NCI-H1417 (cell line): ENCODE measurements at places on chromosomes 1 and 21.
A peak's percentile ranks its signal among the peaks of the same experiment; 100 is the strongest.

GRCh38 chr1:47569681-47570470, 132.0 kb downstream of the FOXD2 start:
- no peak for DNase-seq

- DNase-seq, result peak; percentile 34
Measured at GRCh38 chr1:74505928-74506710, 6.3 kb downstream of the LRRC53 start.

DNA sequence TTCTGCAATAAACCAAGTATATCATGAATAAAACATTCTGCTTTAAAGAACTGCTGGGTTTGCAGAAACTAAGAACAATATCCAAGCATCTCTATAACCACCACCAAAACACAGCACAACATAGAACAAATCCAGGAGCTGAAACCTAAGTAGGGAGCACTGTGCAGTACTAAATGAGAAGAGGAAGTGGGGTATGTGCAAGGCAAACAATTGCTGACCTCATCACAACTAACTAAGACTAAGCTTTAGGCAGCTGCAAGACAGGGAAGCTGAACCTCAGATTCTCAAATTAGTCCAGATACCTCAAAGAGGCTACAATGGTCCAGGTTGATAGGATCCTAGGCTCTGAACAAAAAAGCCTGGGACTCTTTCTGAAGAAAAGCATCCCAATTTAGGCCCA, 172.6 kb downstream of the SLC44A5 start:
- DNase-seq, result peak; percentile 6

DNA sequence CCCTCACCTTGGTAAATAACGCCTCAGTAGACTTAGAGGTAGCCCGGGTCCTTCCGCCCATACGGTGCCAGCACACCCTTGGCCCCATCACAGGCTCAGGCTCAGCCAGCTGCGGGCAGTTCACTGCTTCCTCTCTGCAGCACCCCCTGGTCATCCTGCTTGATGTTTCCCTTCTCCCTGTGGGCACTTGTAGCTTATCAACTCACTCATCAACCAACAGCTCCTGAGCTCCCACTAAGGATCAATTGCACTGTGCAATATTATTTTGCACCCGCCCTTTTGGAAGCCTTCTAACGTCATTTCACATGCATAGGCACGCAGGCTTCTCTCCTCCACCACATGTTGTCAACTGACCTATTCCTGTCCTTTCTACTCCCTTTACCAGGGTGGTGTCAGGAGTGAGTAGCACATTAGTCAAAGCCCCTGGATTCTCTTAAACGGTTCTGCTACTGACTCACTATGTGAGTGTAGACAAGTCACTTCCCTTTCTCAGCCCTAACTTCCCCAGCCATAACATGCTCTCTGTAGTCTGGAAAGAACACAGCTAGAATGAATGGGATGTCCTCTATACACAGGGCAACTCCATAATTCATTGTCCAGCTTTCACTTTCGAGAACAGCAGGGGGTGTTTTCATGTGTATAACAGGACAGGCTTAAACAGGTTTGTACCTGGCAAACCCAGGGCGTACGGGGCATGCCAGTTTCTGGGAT, 47.1 kb upstream of the IRF2BP2 start:
- DNase-seq, result peak; percentile 0

GRCh38 chr21:41366522-41367151, 4.8 kb downstream of the MX2 start:
- peak; percentile 29 for DNase-seq

- DNase-seq, result peak; percentile 52
Measured at GRCh38 chr1:10734375-10734774, 62.1 kb downstream of the CASZ1 start.

DNA sequence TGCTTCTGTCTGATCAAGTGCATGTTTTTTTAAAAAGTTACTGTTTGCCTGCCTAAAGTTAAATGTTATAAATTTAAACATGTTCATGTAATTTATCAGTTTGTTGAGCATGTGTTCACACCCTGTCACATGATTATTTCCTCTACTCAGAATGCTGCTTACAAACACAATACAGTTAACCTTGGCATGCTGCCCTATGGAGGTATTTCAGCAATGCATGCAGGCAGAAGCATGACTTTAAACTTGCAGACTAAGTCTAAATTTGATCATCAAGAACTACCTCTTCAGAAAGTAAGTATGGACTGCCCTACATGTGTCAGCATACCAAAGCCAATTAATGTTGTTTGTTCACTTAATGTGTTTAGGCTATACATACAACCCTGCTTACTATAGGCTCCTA, 161.6 kb downstream of the LRRC40 start:
- DNase-seq, result no peak

DNA sequence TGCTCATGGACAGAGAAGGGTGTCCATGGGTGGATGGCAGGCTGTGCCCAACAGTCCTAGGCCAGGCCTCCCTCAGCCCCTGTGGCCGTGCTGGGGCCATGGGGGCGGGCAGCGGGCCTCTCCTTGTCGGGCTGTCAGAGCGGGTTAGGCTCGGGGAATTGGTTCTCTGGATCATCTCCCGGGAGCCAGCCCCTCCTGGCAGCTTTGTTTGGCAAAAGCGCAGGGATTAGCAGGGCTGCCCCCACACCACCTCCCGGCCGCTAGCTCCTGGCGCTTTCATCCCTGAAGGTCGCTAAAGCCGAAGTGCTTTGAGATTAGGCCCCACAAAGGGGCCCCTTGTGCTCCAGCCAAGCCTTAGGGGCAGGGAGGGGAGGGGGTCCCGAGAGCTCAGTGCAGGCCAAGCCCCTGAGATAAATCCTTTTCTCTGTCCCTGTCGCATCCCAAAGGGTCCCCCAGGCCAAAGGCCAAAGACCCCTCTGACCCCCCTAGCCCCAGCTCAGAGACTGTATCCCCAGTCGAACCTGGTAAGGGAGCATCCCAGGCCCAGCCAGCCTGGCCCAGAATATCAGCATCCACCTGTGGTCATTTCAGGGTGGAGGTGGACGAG, 9.8 kb upstream of the DMBX1 start:
- no peak for DNase-seq

DNA sequence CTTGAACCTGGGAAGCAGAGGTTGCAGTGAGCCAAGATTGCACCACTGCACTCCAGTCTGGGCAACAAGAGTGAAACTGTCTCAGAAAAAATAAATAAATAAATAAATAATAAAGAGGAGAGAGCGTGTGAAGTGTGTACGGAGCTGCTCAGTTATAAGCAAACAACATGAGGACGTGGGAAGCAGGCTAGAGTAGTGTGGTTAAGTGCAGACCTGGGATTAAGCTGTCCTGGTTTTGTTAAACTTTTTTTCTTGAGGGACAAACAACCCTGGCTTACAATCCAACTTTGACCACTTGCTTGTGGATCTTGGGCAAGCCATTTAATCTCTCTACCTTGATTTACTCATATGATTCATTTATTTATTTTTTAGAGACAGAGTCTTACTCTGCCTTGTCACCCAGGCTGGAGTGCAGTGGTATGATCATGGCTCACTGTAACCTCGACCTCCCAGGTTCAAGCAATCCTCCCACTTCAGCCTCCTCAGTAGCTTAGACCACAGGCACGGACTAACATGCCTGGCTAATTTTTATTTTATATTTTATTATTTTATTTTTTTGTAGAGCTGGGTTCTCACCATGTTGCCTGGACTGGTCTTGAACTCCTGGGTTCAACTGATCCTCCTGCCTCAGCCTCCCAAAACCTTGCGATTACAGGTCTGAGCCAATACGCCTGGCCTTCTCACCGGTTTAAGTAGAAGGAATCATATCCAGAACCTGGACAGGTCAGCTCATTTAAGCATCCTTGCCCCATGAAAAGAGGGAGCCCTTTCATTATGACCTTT, 52.7 kb downstream of the RPS6KA1 start:
- DNase-seq, result no peak

DNA sequence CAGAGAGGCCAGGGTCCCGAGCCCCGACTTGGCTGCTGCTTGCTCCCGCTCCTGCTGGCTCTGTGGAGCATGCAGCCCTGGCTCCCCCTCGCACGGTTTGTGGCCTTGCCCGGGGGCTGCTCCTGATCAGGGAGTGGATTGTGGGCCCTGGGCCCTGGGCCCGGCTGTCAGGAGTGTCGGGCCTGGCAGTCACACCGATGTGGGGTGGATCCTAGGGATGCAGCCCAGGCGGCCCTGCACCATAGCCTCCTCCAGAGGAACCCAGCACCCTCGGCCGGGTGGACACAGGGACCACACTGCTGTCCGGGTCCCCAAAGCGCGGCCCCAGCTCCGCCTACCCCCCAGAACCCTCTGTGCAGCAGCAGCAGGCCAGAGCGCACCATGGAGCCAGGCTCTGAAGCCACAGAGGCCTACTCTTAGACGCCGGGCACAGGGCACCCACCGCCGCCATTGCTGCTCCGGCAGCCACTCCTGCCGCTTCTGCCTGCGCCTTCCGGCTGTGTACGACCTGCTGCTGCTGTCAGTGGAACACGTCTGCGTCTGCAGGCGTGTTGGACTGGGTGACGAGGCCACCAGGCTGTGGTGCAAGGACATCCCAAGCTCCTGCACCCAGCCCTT, 9.4 kb downstream of the SLX9 start:
- no peak for DNase-seq

DNA sequence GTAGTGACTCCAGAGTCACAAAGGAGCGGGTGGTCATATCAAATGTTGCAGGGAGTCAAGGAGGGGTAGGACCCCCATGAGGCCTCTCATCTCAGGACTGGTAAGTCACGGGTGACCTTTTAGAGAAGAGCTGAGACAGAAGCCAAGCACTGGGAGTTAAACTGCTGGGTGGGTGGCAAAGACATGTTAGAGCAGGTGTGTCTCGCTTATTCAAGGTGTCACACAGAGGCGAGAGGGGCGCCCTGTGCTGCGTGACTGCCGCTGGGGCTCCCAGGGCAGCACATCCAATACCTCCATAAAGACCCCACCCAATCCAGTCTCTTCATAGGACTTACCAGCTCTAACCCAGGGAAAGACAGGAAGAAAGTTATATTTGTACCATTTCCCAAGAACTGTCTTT, 15.2 kb downstream of the CASQ2 start:
- DNase-seq, result no peak

GRCh38 chr21:41737651-41738324, 29.1 kb downstream of the RIPK4 start:
- no peak for DNase-seq

DNA sequence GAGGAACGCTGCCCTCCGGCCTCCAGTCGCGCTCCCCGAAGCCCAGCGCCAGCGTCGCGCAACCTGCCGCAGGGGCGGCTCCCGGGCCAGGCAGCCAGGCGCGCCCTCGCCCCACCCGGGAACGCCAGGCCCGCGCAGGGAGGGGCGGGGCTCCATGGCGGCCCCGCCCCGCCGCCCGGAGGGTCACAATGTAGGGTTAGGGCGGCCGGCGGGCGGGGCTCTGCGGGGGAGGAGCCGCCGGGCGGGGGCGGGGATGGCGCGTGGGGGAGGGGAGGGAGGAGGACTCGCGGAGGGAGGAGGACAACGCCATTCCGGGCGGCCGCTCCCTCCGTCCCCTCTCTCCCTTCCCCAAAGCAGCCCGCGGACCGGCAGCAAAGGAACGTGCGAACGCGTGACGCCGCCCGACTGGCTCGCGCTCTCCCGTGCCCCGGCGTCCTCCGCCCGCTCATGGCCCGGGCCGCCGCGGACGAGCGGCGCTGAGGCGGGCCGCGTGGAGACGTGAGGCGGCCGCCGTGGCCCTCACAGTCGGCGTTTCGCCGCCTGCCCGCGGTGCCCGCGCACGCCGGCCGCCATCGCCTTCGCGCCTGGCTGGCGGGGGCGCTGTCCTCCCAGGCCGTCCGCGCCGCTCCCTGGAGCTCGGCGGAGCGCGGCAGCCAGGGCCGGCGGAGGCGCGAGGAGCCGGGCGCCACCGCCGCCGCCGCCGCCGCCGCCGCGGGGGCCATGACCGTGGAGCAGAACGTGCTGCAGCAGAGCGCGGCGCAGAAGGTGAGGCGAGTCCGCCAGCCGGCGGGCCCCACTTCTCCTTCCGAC, at the start of gene USP25:
Gene USP25, plus strand, starts transcription at position 309 of the 810 bp plus-strand sequence. Its CDS starts 412 bp downstream, at position 721.
- DNase-seq, result peak; percentile 92

DNA sequence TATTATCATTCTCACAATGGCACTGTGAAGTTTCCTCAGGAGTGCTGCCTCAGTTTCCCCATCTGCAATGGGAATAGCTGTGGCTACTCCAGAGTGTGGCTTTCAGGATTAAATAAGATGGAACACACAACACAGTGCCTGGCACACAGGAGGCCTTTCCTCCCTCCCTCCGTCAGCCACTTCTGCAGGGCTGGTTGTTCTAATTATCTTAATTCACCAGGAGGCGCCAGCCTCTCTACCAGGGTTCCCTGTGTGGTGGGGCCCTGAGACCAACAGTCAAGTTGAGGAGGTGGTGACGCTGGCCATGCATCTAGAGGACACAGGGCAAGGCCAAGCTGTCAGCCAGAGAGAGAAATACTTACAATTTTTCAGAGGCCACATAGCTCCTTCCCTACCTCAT, 6.3 kb upstream of the FOXO6 start:
- no peak for DNase-seq

- DNase-seq, result no peak
Measured at GRCh38 chr1:1049318-1050165, 24.6 kb downstream of the RNF223 start.

GRCh38 chr1:109885589-109885988, 25.1 kb upstream of the CSF1 start:
- no peak for DNase-seq

- no peak for DNase-seq
Measured at GRCh38 chr1:147551036-147551435, 9.7 kb downstream of the BCL9 start.

DNA sequence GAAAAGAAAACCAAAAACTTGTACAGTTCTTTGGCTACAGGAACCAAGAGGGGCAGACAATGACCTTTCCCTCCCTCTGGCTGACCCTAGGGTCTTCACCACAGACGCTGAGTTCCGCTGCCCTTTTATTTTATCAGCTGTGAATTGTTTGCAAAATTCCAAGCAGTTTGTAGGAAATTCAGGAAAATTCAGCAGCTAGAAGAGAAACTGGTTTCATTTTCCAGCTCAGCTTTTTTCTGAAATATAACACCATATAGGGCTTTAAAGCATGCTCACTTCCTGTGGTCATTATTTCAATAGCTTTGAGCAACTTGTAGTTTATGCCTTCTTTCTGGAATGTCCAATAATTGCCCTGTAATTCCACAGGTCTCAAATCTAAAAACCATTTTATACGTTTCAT, 5.5 kb upstream of the PIK3R3 start:
- no peak for DNase-seq

DNA sequence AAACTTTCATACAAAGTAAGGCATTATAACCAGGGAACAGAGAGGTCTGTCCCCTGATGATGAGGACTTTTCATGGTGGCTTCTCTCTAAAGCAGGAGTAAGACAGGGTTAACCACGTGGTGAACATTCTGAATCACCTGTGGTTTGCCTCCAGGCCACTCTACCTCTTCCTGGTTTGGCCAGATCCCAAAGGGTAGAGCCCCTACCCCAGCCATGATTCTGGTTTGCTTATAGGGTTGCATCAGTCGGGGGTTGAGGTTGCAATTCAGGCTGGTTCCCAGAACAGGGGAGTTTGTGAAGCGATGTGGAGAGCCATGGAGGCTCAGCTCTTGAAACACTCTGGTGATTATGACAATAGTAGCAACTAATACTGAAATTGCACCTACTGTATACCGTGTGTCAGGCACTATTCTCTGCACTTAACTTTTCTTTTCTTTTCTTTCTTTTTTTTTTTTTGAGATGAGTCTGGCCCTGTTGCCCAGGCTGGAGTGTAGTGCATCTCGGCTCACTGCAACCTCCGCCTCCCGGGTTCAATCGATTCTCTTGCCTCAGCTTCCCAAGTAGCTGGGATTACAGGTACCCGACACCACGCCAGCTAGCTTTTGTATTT, 8.3 kb downstream of the CNR2 start:
- DNase-seq, result no peak
